ENCODE measurements at places on chromosomes 3 and 15. TPM values are rescaled to one million over a fixed set of nuclear protein-coding genes. Genes with fewer than 3 reads are reported as not detected.
A peak's percentile ranks its signal among the peaks of the same experiment; 100 is the strongest.

CD86 gene
- total RNA-seq, result 4.3 TPM

- no peak for DNase-seq
- no peaks in the 10 kb centered on the region for H3K36me3 ChIP-seq
- no peaks in the 10 kb centered on the region for H3K4me1 ChIP-seq
- no peak overlapping the region for H3K27ac ChIP-seq
These were observed 16.9 kb downstream of the CEP19 start for GRCh38 chr3:196694941-196695848.

DNA sequence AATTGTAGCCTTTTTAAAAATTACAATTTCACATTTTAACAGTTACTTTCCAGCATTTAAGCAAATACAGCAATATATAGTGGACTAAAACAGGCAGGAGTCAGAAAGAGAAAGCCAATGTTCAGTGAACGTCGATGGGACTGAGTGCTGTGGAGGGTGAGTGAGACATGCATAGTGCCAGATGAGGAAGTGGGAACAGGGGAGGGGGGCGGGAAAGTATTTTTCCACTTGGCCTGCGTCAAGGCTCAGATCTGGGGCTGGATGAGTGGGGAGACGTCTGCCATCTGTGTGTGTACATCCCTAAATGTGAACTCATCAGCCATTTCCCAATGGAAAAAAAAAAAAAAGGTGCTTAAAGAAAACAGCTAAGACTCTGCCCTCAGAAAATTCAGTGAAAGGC, 19.2 kb upstream of the RAD18 start:
- no peaks in the 10 kb centered on the region for H3K27me3 ChIP-seq
- no peaks in the 10 kb centered on the region for H3K36me3 ChIP-seq
- no peak overlapping the region for H3K27ac ChIP-seq
- no peak overlapping the region for H3K4me3 ChIP-seq

MOBP gene
- not detected for total RNA-seq

DNA sequence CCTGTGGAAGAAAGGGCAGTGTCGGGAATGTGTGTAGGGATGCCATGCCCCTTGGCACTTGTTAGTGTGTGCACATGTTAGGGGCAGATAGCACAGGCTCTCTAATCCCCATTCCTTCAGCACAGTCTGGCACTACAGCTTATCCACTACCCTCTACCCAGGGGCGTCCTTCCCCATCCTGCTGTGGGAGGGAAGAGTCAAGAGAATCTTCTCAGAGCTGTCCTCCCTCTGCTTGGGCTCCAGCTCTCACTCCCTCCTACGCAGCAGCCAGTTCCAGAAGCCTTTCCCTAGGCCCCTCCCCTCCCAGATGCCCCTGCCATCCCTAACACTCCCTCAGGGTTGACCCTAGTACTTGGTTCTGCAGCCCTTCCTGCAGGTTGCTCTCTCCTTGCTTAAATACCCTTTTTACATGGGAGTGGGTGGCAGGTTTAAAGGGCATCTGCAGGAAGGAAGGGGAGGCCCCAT, 815 bp upstream of the GRM2 start:
- no peaks in the 10 kb centered on the region for H3K27me3 ChIP-seq
- H3K4me1 ChIP-seq, result no peaks in the 10 kb centered on the region
- no peaks in the 10 kb centered on the region for H3K36me3 ChIP-seq
- no peak overlapping the region for H3K4me3 ChIP-seq

DNA sequence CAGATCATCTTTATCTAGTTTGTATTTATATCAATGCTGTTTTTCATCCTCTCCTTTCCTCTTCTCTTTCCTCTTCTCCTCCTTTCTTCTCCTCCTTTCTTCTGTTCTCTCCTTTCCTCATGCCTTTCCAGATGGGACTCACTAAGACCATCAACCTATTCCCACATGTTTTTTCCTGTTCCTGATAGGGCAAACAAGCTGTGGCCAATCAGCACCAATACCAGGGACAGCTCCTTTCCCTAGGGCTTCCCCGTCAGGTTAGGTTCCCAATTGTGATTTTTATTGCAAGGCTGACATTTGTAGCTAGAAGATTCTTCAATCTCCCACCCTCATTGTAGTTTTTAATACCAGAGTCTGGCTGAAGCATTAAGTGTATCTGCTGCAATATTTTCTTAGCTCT, 76.3 kb upstream of the COL8A1 start:
- H3K36me3 ChIP-seq, result no peaks in the 10 kb centered on the region
- H3K27me3 ChIP-seq, result no peaks in the 10 kb centered on the region
- H3K4me1 ChIP-seq, result no peaks in the 10 kb centered on the region
- H3K4me3 ChIP-seq, result no peak overlapping the region
- no peak overlapping the region for H3K27ac ChIP-seq

DNA sequence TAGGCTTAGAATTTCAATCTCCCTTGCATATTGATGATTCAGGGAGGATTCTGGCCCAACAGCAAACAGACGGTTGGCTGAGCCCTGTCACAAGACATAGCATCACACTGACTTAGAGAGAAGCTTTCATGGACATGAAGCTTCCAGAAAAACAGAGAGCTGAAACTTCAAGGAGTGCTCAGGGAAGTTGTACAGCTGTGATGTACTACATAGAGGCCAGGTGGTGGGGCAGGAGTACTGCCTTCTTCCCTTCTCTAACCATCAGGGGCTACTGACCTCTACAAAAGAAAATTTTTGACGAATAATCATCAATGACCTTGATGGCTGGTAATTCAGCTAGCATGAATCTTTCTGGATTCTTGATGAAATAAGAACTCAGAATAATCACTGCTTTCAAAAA, 378.5 kb downstream of the ERC2 start:
- no peak overlapping the region for H3K27ac ChIP-seq
- no peaks in the 10 kb centered on the region for H3K4me1 ChIP-seq
- H3K27me3 ChIP-seq, result no peaks in the 10 kb centered on the region
- no peaks in the 10 kb centered on the region for H3K36me3 ChIP-seq

- no peak overlapping the region for H3K27ac ChIP-seq
- no peaks in the 10 kb centered on the region for H3K27me3 ChIP-seq
- DNase-seq, result no peak
- H3K4me1 ChIP-seq, result no peaks in the 10 kb centered on the region
- no peak overlapping the region for H3K4me3 ChIP-seq
- no peaks in the 10 kb centered on the region for H3K36me3 ChIP-seq
These were observed 18.3 kb upstream of the TMEM158 start for GRCh38 chr3:45244356-45244755.

VGLL3 gene
- 27.1 TPM for total RNA-seq

DNA sequence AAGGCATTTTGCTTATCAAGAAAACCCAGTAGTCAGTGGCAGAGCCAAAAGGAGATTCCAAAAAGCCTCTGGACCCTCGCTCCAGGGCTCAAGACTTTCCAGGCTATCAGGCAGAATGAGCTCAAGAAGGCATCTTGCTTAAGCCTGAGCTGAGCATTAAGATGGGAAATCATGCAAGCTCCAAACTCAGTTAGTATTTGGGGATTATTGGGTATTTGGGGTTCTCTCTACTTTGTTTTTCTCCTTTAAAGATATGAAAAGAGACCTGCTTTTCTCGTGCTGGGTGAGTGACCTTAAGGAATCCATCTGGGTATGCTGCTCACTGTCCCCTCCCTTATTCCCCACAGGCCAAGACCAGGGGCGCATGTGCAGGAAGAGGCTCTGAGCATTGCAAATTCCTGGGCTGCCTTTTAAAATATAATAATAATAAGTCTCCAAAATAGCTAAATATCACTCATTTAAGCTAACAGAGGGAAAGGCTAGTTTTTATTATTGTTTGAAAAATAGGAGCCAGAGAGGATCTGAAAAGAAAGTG, 75.4 kb upstream of the HACD2 start:
- DNase-seq, result no peak
- no peaks in the 10 kb centered on the region for H3K27me3 ChIP-seq
- no peaks in the 10 kb centered on the region for H3K36me3 ChIP-seq
- no peak overlapping the region for H3K4me3 ChIP-seq
- H3K4me1 ChIP-seq, result peaks cover 53% of the 10 kb centered on the region

PIGZ gene
- total RNA-seq, result 1.4 TPM

DNA sequence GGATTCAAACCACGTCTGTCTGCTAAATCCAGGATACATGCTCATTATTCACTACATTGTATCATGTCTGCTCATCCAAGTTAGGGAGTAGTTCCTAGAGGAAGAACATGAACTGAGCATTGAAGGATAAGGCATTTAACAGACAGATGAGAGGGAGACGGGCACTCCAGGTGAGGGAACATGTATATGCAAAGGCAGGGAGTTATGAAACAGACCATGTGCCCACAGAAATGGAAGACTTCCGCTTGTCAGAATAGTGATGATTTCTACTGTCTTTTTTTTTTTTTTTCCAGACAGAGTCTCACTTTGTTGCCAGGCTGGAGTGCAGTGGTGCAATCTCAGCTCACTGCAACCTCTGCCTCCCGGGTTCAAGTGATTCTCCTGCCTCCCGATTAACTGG, 5.0 kb upstream of the NDUFAF1 start:
- DNase-seq, result no peak
- no peak overlapping the region for H3K27ac ChIP-seq
- H3K4me1 ChIP-seq, result no peaks in the 10 kb centered on the region

OIP5 gene
- total RNA-seq, result not detected

OR5H1 gene
- total RNA-seq, result not detected

DNA sequence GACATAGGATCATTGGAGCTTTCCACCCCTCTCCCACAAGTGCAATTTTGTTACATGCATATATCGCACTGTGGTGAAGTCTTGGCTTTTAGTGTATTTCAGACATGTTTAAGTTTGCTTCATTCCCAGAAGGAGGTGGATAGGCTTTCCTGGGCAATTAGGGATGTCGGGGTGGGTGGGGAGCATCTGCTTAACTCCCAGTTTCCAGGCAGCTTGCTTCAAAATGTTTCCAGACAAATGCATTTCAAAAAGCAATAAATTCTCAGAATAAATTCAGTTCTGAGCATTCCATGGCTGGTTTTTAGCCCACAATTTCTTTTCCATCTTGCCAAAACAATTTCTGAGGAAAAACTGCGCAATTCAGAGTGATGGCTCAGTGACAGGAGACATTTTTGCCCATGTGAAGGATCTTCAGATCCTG, 227.7 kb upstream of the ZPLD1 start:
- H3K4me3 ChIP-seq, result no peak overlapping the region
- H3K36me3 ChIP-seq, result no peaks in the 10 kb centered on the region
- no peak for DNase-seq
- H3K27me3 ChIP-seq, result no peaks in the 10 kb centered on the region
- peak overlapping the region; percentile 62 for H3K27ac ChIP-seq

- no peaks in the 10 kb centered on the region for H3K4me1 ChIP-seq
- DNase-seq, result no peak
- no peaks in the 10 kb centered on the region for H3K27me3 ChIP-seq
These were observed 108.4 kb downstream of the MINAR1 start for GRCh38 chr15:79540551-79540950.

DNA sequence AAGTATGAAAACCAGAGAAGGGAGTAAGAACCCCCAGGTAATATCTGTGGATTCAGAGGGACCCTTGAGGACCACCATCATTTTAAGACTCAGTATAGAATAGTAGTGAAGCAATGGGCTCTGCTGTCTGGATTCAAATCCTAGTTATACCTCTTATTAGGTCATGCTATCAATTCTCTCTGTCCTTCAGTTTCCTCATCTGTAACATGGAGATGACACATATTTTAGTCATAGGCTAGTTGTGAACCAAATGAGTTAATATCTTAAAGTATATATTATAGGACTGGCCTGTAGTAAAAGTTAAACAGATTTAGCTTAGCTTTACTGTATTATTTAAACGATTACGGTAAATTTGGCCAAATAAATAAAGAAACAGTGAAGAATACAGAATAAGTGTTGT, 177.3 kb upstream of the GOLIM4 start:
- DNase-seq, result no peak
- H3K4me3 ChIP-seq, result no peak overlapping the region
- H3K27me3 ChIP-seq, result no peaks in the 10 kb centered on the region
- no peaks in the 10 kb centered on the region for H3K4me1 ChIP-seq
- H3K27ac ChIP-seq, result no peak overlapping the region

ZPLD1 gene
- total RNA-seq, result not detected

DNA sequence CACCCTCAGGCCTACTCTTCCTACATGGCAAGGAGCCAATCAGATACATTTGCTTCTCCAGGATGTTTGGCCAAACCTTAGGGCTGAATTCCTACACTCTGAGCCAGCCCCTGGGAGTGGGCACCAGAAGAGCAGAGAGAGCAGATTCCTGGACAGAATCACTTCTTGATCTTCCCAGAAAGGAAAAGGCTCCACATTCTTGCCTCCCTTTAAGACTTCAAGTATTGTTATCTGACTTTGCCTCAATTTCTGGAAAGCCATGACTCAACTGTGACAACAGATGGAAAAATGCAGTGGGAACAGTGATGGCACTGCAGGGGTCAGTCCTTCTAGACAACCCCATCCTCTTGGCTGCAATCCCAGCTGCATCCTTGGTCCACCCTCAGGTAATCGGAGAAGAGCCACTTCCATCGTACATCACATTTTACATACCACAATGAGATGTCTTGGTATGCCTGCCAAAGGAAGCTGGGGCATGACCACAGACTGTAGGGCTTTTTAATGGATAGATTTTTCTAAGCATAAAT, 21.0 kb downstream of the SLCO2A1 start:
- H3K27ac ChIP-seq, result no peak overlapping the region
- DNase-seq, result no peak
- H3K4me1 ChIP-seq, result no peaks in the 10 kb centered on the region
- H3K4me3 ChIP-seq, result no peak overlapping the region
- no peaks in the 10 kb centered on the region for H3K27me3 ChIP-seq

DNA sequence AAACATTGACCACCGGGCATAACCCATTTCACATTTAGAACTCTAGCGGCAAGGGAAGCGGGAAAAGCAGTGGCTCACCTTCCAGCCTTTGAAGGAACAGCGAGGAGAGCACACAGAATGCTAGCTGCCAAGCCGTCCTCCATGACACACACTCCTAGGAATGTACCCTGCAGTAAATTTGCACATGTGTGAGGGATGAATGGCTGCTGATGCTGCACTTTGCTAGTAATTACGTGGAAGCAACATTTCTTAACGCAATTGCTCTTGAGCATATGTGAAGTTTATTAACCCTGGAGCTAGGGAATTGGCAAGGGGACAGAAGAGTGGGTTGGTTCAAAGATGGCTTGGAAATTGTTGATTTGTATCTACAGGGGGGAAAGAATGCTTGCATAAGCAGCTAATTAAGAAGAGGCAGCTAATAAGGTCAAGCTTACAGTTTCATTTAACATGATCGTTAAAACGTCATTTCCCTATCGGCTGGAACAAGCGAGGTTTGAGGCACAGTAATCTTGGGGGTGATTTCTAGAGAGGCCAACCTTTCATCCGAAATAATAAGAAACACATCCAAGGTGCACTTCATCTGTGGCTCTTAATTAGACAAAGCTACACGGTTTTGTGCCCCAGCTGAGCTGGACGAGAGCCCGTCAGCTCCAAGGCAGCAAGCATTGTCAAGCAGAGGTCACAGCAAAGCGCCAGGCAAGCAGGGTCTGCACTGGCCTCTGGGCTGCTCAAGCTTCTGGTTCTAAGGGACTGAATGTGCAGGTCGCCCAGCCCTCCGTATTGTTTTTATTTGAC, 123.4 kb downstream of the CHSY1 start:
- no peaks in the 10 kb centered on the region for H3K36me3 ChIP-seq
- no peaks in the 10 kb centered on the region for H3K4me1 ChIP-seq
- peak; percentile 48 for DNase-seq
- no peak overlapping the region for H3K4me3 ChIP-seq
- H3K27me3 ChIP-seq, result no peaks in the 10 kb centered on the region

Data from uterus (tissue), 4 donors.